Central memory CD8-positive, alpha-beta T cell (primary cell): ENCODE measurements at places on chromosomes 2 and 18.

- H3K27ac ChIP-seq, result no peak overlapping the region
- DNase-seq, result no peak
- no peaks in the 10 kb centered on the region for H3K27me3 ChIP-seq
- H3K4me1 ChIP-seq, result peaks cover 12% of the 10 kb centered on the region
- peaks cover 2% of the 10 kb centered on the region for H3K36me3 ChIP-seq
Observed at GRCh38 chr2:23685181-23685580, 241.7 kb downstream of the ATAD2B start.

DNA sequence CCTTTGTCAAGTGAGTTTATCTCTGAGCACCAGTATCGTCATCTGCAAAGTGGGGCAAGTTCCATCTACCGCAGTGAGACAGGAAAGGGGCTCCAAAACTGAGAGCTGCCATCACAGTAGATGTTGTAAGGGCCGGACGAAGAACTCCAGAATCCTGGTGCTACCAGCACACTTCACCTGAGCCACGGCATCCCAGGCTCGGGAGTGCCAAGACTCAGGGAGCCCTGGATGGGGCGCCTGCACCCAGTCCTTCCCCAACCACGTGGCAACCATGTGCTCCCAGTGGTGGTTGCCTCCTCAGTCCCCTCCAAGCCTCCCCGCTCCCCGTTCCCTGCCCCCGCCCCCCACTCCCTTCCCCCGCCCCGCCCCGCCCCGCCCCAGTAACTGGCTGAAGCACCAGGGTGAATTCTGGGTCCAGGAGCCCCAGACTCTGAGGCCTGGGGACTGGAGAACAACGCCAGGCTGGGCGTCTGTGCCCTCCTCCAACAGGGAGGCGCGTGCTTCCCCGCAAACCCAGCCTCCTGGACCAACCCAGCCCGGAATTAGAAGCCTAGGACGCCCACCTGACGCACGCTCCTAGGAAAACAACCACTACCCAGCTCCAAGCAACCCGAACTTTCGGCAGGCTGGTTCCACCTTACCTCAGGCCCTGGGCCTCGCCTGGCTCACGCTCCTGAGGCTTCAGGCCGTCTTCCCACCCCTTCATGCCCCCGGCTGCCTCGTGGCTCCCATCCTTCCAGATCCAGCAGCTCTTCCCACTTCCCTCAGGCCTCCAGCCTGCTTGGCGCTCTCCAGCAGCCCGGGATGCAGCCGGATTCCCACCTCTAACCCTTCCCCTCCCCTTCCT lies 67.6 kb downstream of the LAMA3 start:
- peaks cover 32% of the 10 kb centered on the region for H3K27me3 ChIP-seq
- H3K4me1 ChIP-seq, result no peaks in the 10 kb centered on the region
- no peak overlapping the region for H3K27ac ChIP-seq
- DNase-seq, result no peak
- H3K36me3 ChIP-seq, result no peaks in the 10 kb centered on the region

DNA sequence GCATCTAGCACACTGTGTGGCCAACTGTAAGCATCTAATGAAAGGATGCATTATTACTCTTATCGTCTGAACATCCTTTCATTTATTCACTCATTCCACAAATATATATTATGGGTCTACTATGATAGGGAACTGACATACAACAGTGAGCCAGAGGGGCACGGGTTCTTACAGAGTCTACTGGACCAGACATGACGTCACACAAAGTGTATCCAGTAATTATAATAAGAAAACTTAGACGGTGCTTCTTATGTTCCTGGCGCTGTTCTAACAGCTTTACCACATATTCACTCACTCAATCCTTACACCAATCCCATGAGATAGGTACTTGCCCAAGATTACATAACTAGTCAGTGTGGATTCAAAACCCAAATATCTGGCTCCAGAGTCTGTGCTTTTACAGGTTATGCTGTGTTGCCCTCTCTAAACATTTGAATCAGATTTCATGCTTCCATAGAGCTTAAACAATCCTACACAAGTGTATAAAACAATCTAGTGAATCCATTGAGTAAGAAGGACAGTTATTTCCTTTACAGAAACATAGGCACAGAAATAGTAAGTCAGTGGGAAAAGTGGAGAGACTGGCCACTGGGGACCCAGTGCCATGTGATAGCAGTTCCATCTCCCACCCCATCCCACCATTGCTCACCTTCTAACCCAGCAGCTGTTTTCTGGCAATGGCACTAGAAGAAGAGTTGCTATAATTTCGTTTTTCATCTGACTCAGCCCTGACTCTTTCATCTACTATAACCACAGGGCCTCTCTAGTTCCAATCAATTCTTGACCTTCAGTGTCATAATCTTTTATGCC lies 24.2 kb upstream of the ARL5A start:
- no peak overlapping the region for H3K4me3 ChIP-seq
- no peaks in the 10 kb centered on the region for H3K36me3 ChIP-seq
- no peaks in the 10 kb centered on the region for H3K4me1 ChIP-seq
- DNase-seq, result no peak
- peaks cover 9% of the 10 kb centered on the region for H3K27me3 ChIP-seq

GRCh38 chr2:44778671-44779476 lies 162.6 kb upstream of the SIX3 start:
- no peaks in the 10 kb centered on the region for H3K27me3 ChIP-seq
- H3K36me3 ChIP-seq, result no peaks in the 10 kb centered on the region
- no peak for DNase-seq
- no peak overlapping the region for H3K4me3 ChIP-seq
- H3K27ac ChIP-seq, result no peak overlapping the region

DNA sequence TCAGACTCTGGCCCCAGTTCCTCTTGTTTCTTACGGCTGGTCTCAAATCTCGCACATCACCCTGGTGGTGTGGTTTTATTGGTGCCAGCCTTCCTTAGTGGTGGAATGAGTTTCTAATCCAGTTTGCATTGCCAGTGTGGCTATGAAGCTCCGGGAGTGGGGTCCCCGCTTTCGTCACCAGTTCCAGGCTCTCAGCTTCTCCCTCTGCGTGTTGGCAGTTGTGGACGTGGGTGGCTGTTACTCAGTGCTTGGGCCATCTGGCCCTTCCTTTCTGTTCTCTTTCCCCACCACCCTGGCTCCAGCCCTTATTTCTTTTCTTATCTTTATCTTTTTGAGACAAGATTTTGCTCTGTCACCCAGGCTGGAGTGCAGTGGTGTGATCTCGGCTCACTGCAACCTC lies 30.1 kb downstream of the EFR3B start:
- no peak overlapping the region for H3K27ac ChIP-seq
- no peak for DNase-seq
- H3K27me3 ChIP-seq, result peaks cover 41% of the 10 kb centered on the region
- no peak overlapping the region for H3K4me3 ChIP-seq
- no peaks in the 10 kb centered on the region for H3K36me3 ChIP-seq

DNA sequence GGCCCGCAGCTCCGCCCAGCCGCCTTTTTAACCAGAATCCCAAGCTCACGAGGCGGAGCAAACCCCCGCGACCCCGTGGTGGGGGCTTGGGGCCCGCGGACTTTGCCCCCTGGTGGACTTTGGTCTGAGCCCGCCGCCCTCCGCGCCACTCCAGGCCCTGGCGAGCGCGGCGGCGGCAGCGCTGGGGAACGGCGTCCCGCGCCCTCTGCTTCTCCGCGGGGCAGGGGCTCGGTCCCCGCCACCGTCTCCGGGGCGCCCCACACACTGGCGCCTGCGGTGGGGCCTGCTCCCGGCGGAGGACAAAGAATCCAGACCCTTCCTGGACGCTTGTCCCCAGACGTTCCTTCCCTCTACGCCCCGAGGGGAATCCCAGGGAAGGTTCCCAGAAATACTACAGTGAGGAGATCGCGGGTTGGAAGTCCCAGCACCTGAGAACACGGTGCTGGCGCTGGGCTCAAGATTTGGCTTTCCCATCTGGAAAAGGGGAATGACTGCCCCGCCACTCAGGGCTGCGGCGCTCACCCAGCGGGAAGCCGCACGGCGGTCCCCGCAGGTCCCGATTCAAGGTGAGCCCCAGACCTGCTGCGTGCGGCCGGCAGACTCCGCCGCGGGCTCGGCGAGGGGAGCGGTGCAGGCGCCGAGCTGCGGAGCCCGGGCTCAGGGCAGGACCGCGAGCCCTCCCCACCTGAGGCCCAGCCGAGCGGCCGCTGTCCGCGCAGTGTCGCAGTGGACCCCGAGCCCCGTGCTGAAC lies at the start of gene HAAO:
HAAO (minus strand) TSS at position 1 of the 751 bp plus-strand sequence. CDS start 47 bp downstream, outside the sequence.
- H3K36me3 ChIP-seq, result peaks cover 5% of the 10 kb centered on the region
- DNase-seq, result no peak
- peak within 1 kb of the TSS; percentile 73 for H3K4me3 ChIP-seq
- H3K27me3 ChIP-seq, result peaks cover 63% of the 10 kb centered on the region
- peaks cover 6% of the 10 kb centered on the region for H3K4me1 ChIP-seq
- H3K27ac ChIP-seq, result no peak within 1 kb of the TSS

GRCh38 chr2:14907014-14907612 lies 274.6 kb downstream of the LRATD1 start:
- no peak overlapping the region for H3K4me3 ChIP-seq
- no peak overlapping the region for H3K27ac ChIP-seq
- no peaks in the 10 kb centered on the region for H3K36me3 ChIP-seq
- no peak for DNase-seq

- H3K4me1 ChIP-seq, result no peaks in the 10 kb centered on the region
- no peak overlapping the region for H3K27ac ChIP-seq
- no peaks in the 10 kb centered on the region for H3K27me3 ChIP-seq
- no peaks in the 10 kb centered on the region for H3K36me3 ChIP-seq
- no peak overlapping the region for H3K4me3 ChIP-seq
- no peak for DNase-seq
Observed at GRCh38 chr2:220503431-220503830, 876.0 kb downstream of the SLC4A3 start.

GRCh38 chr2:163667064-163667887 lies 68.5 kb downstream of the FIGN start:
- H3K4me1 ChIP-seq, result no peaks in the 10 kb centered on the region
- no peaks in the 10 kb centered on the region for H3K36me3 ChIP-seq
- H3K4me3 ChIP-seq, result no peak overlapping the region
- H3K27me3 ChIP-seq, result no peaks in the 10 kb centered on the region

DNA sequence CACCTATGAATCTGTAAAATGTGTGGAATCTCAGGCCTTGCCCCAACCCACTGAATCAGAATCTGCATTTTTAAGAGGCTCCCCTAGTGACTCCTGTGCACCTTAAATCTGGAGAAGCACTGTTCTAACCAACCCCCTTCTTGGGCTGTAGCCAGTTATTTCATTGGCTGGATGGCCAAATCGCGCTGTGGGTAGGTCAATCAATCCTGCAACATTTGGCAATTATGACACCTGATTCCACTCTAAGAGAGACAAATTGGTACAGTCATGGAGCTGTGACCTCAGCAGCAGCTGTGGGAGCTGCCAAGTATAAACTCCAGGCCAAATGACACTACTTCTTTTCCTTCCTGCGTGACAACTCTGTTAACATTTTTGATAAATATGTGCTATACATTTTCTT lies 208.7 kb downstream of the CLIP4 start:
- no peak for DNase-seq
- H3K36me3 ChIP-seq, result no peaks in the 10 kb centered on the region
- no peak overlapping the region for H3K27ac ChIP-seq
- no peak overlapping the region for H3K4me3 ChIP-seq

GRCh38 chr18:5646739-5647138 lies 102.9 kb upstream of the EPB41L3 start:
- no peak overlapping the region for H3K4me3 ChIP-seq
- H3K27me3 ChIP-seq, result peaks cover 15% of the 10 kb centered on the region
- no peaks in the 10 kb centered on the region for H3K4me1 ChIP-seq
- no peaks in the 10 kb centered on the region for H3K36me3 ChIP-seq
- H3K27ac ChIP-seq, result no peak overlapping the region
- no peak for DNase-seq

- peak overlapping the region; percentile 95 for H3K4me3 ChIP-seq
- H3K27ac ChIP-seq, result peak overlapping the region; percentile 91
- no peaks in the 10 kb centered on the region for H3K27me3 ChIP-seq
- H3K36me3 ChIP-seq, result peaks cover 9% of the 10 kb centered on the region
Observed at GRCh38 chr2:61853086-61853846, 594 bp downstream of the FAM161A start.

DNA sequence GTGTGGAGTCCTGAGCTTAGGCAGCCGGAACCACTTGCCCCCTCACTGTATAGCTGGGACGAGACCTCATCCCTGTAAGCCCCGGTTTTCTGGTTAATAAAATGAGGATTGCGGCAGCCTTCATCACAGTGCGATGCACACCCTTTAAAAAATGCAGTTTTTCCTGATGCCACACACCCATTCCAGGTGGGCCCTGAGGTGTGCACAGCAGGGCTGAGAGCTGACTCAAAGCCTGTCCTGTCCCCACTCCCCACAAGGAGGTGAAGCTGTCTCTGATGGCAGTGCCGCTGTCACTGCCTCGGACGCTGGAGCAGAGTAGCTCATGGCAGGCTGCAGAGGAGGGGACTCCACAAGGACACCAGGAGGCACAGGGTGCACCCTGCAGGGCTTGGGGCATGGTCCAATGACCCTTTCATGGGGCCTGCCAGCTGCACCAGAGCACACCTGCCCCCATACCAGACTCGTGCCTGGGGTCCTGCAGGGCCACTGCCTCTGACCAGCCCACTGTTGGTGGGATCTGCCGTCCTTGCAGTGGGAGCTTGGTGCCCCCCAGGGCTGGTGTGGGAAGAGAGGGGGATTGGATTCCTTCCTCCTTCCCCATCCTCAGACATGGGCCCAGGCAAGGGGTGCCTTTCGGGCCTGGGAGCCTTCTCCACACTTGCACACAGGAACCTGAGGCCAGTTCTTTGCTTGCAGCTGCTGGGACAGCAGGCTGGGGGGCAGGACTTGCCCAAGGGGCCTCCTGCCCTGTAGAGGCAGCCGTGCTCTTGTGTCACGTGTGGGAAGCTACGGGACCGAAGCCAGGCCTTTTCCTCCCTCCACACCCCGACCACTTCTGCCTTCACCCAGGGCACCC lies 22.8 kb downstream of the GPC1 start:
- no peak for DNase-seq
- H3K27me3 ChIP-seq, result peaks cover 28% of the 10 kb centered on the region
- no peak overlapping the region for H3K27ac ChIP-seq
- no peak overlapping the region for H3K4me3 ChIP-seq
- H3K4me1 ChIP-seq, result peaks cover 9% of the 10 kb centered on the region
- H3K36me3 ChIP-seq, result peaks cover 8% of the 10 kb centered on the region

DNA sequence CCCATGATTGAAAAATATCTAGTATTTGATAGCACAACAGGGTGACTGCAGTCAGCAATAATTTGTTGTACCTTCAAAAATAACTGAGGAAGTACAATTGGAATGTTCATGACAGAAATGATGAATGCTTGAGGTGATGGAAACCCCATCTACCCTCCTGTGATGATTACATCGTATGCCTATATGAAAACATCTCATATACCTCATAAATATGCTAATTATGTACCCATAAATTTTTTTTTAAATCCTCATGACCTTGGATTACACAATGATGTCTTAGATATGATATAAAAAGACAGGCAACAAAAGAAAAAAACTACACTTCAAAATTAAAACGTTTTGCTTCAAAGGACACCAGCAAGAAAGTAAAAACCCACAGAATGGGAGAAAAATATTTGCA lies 1.4 kb upstream of the POLR1B start:
- H3K27ac ChIP-seq, result no peak overlapping the region
- H3K36me3 ChIP-seq, result peaks cover 8% of the 10 kb centered on the region
- peaks cover 14% of the 10 kb centered on the region for H3K4me1 ChIP-seq
- DNase-seq, result no peak
- H3K27me3 ChIP-seq, result no peaks in the 10 kb centered on the region
